ENCODE measurements at places on chromosomes 4 and X.
A peak's percentile ranks its signal among the peaks of the same experiment; 100 is the strongest.

DNA sequence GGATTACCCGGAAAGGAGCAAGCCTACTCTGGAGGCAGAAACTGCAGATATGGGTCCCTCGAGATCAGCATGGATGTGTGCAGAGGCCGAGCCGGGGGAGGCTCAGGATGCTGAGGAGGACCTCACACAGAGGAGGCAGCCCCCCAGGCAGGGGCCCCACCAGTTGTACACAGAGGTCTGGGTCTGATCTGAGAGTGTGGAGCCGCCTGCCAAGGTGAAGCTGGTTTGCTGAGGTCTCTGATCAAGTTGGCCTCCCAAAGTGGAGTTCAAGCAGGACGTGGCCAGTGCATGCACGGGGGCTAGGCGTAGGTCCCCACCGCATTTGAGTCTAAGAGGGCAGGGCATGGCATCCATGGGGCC lies 35.0 kb downstream of the ACOX3 start:
- H3K4me1 ChIP-seq = peaks cover 10% of the 10 kb centered on the region
- H3K36me3 ChIP-seq = peaks cover 20% of the 10 kb centered on the region
- no peak overlapping the region for H3K4me3 ChIP-seq
- no peak overlapping the region for H3K27ac ChIP-seq
- DNase-seq = no peak
- peaks cover 2% of the 10 kb centered on the region for H3K27me3 ChIP-seq

- H3K4me3 ChIP-seq = no peak overlapping the region
- no peak for DNase-seq
- no peak overlapping the region for H3K27ac ChIP-seq
- no peaks in the 10 kb centered on the region for H3K36me3 ChIP-seq
Measured at GRCh38 chr4:38784141-38784540, 1.4 kb upstream of the TLR10 start.

DNA sequence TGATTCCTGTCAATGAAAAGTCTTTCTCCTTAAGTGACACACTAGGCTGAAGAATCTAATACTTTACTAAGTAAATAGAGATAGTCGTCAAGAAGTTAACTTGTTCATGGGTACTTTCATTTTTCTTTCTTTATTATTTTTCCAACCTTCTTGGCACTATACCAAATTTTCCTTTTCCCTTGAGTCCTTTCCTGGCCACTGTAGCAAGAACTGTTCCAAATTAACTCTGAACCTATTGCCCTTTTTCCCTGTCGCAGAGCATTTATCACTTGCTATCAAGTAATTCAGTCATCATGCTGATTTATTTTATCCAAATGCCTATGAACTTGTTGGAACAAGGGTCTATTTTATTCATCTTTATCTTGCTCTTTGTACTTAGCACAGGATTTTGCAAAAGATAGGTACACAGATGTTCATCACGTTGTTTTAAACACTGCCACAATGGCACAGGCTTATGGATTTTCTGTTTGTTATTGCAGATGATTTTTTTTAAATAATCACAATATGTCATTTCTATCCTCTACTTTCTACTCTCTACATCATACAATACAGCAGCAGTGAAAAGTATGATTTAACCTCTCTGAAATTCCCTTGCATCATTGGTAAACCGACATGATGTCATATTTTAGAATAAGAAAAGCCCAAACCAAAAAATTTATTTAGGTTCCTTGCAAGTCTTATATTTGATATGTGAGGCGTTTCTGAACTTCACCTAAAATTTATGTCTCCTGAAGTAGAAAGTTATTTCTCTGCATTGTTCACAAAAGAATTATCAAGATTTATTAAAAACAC lies 2352.3 kb downstream of the PCDH7 start:
- peaks cover 6% of the 10 kb centered on the region for H3K4me1 ChIP-seq
- H3K36me3 ChIP-seq = peaks cover 10% of the 10 kb centered on the region
- no peak overlapping the region for H3K4me3 ChIP-seq

DNA sequence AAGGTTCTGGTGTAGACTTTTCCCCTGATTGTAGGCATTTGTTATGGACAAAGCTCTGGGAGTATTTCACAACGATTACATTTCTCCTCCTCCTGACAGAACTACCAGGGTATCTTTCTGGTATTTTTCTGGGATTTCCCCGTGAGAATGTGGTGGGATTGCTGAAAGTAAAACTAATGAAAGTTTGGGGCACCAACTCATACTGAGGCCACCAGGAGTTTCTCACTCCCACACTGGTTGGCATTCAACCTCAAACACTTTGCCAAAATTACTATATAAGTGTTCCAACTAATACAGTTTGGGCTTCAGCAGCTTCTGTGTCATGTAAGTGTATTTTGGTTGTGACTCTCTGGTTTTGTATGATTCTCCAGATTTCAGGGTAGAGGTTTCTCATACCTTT lies 855.1 kb downstream of the GLUD2 start:
- no peak for DNase-seq
- H3K36me3 ChIP-seq = no peaks in the 10 kb centered on the region
- no peak overlapping the region for H3K4me3 ChIP-seq
- H3K27ac ChIP-seq = no peak overlapping the region

DNA sequence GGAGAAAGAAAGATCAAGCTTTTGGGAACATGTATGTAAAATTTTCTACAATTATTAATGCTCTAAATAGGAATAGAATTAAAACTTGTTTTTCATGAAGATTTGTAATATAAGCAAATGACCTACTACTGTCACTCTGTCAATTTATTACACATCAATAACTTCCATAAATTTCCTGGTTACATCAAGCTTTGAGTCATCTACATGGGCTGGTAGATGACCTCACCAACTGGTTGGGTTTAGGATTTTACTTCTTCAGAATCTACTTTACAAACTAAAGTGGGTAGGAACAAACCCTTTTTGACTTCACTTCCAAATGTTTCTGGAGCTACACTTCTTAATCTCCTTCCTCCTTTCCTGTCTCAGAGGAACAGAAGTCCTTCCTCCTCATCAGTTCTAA lies 12.0 kb upstream of the LRAT start:
- H3K27me3 ChIP-seq = no peaks in the 10 kb centered on the region
- no peaks in the 10 kb centered on the region for H3K36me3 ChIP-seq
- DNase-seq = no peak
- H3K4me3 ChIP-seq = no peak overlapping the region
- peaks cover 20% of the 10 kb centered on the region for H3K4me1 ChIP-seq
- H3K27ac ChIP-seq = no peak overlapping the region

GRCh38 chr4:48698029-48698971 lies 81.8 kb downstream of the FRYL start:
- no peaks in the 10 kb centered on the region for H3K27me3 ChIP-seq
- no peak for DNase-seq
- no peaks in the 10 kb centered on the region for H3K36me3 ChIP-seq
- H3K27ac ChIP-seq = peak overlapping the region; percentile 58
- H3K4me1 ChIP-seq = peaks cover 55% of the 10 kb centered on the region

DNA sequence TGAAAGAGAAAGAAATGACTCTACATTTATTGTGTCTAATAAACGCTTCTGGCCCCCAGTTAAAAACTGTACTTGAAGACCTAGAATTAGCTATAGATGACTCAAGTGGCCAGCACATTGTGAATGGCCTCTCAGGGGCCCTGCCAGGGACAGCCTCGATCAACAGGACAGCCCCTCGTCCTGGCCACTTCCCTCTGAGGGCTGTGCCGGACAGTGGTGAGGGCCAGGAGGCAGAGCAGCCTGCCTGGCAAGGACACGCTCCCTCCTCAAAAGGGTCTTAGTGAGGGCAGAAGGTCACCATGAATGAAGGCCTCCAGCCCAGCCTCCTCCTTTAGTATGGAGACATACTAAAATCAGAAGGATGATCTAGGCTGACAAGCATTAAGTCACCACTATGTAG lies 16.5 kb downstream of the RNF212 start:
- H3K27me3 ChIP-seq = no peaks in the 10 kb centered on the region
- H3K27ac ChIP-seq = no peak overlapping the region
- H3K4me1 ChIP-seq = no peaks in the 10 kb centered on the region
- H3K4me3 ChIP-seq = no peak overlapping the region

DNA sequence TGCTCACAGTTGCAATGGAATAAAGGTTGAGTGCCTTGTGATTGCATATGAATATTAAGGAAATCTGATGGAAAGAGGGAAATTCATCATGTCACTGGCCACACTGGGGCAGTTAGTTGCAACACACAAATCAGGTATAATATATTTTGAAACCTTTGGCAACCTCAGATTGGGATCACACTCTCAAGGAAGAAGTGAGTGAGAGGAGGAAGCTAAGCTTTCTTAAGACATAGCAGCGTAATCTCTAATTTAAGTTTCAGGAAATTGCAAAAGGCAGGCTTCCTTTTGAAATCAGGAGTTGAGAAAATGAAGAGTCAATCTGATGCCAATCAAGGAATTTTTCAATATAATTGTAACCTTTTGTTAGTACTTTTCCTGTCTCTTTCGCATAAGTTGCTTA lies 12.3 kb upstream of the CLTRN start:
- H3K4me1 ChIP-seq = peaks cover 14% of the 10 kb centered on the region
- no peak overlapping the region for H3K27ac ChIP-seq
- no peak overlapping the region for H3K4me3 ChIP-seq
- H3K36me3 ChIP-seq = no peaks in the 10 kb centered on the region
- no peak for DNase-seq

- no peak overlapping the region for H3K27ac ChIP-seq
- no peaks in the 10 kb centered on the region for H3K36me3 ChIP-seq
- no peak for DNase-seq
- no peaks in the 10 kb centered on the region for H3K27me3 ChIP-seq
- H3K4me1 ChIP-seq = peaks cover 26% of the 10 kb centered on the region
Measured at GRCh38 chrX:20567108-20567507, 300.4 kb upstream of the RPS6KA3 start.

- no peak for DNase-seq
- no peaks in the 10 kb centered on the region for H3K4me1 ChIP-seq
- no peaks in the 10 kb centered on the region for H3K36me3 ChIP-seq
- H3K4me3 ChIP-seq = no peak overlapping the region
- no peak overlapping the region for H3K27ac ChIP-seq
Measured at GRCh38 chr4:141473026-141473540, 163.3 kb upstream of the IL15 start.

DNA sequence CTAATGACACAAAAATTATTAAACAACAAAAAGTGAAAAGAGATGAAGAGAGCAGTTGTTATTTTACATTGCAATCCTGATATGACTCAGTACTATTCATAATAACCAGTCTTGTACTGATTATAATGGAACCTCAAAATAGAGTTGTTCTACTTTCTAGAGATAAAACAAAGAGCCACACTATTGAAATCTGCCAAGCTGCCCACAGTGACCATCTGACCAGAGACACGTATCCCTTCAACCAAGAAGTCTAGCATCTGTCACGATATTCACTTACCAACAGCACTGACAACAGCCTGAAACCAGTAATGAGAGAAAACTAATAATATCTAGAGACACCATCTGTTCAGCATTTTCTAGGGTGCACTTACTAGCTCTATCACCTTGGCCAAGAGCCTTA lies 466.7 kb downstream of the NKX6-1 start:
- no peaks in the 10 kb centered on the region for H3K4me1 ChIP-seq
- no peak overlapping the region for H3K4me3 ChIP-seq
- H3K27ac ChIP-seq = no peak overlapping the region
- H3K27me3 ChIP-seq = no peaks in the 10 kb centered on the region
- DNase-seq = no peak
- 0 out of 2 replicates have a peak, but pooled peaks cover under 1% of the 10 kb centered on the region for H3K36me3 ChIP-seq

GRCh38 chr4:179585761-179586160 lies 2143.5 kb upstream of the AGA start:
- H3K4me3 ChIP-seq = no peak overlapping the region
- H3K36me3 ChIP-seq = no peaks in the 10 kb centered on the region
- H3K27me3 ChIP-seq = no peaks in the 10 kb centered on the region
- H3K4me1 ChIP-seq = peaks cover 21% of the 10 kb centered on the region
- DNase-seq = no peak
- no peak overlapping the region for H3K27ac ChIP-seq

GRCh38 chrX:143642426-143642825 lies 6.5 kb upstream of the SLITRK4 start:
- no peak overlapping the region for H3K27ac ChIP-seq
- peaks cover 15% of the 10 kb centered on the region for H3K36me3 ChIP-seq
- DNase-seq = no peak
- H3K27me3 ChIP-seq = no peaks in the 10 kb centered on the region

GRCh38 chrX:122586831-122587230 lies 597.2 kb upstream of the GRIA3 start:
- no peaks in the 10 kb centered on the region for H3K36me3 ChIP-seq
- DNase-seq = no peak
- H3K4me1 ChIP-seq = peaks cover 13% of the 10 kb centered on the region
- H3K27ac ChIP-seq = no peak overlapping the region
- no peaks in the 10 kb centered on the region for H3K27me3 ChIP-seq

DNA sequence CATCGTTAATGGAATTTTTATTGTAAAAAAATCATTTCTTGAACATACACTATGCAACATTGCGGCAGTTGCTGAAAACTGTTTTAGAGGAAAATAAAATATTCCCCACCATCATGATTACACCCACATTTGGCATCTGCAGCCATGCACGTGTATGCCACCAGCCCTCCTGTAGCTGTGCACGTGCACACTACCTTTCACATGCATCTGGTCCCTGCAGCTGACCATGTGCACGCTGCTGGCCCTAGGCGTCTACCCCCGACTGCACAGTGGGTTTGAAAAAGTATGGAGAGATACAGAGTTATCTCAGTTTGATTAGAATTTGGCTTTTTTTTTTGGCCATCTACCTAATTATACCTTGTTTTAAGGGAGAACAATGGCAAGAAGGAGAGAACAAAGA lies 569.8 kb upstream of the IGFBP7 start:
- no peak overlapping the region for H3K4me3 ChIP-seq
- no peak overlapping the region for H3K27ac ChIP-seq
- DNase-seq = no peak
- peaks cover 8% of the 10 kb centered on the region for H3K4me1 ChIP-seq

DNA sequence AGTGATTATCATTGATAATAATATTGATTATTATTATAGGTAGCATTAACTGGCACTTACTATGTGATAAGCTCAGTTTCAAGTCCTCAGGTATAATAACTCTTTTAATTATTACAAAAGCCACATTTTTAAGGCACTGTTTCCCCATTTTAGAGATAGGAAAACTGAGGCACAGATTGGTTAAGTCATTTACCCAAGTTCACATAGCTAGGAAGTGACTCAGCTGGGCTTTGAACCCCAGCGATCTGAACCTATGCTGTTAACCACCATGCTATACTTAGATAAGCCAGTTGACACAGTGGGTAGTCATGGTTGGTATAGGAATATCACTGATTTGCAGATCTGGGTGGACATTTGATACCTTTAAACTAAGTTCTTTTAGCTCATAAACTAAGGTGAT lies 110.4 kb downstream of the FRAS1 start:
- DNase-seq = no peak
- no peak overlapping the region for H3K4me3 ChIP-seq
- no peaks in the 10 kb centered on the region for H3K36me3 ChIP-seq
- H3K27me3 ChIP-seq = no peaks in the 10 kb centered on the region
- peaks cover 68% of the 10 kb centered on the region for H3K4me1 ChIP-seq
- no peak overlapping the region for H3K27ac ChIP-seq
